ENCODE measurements at places on chromosomes 4 and X. TPM values are rescaled to one million over a fixed set of nuclear protein-coding genes. Genes with fewer than 3 reads are reported as not detected.

PSMD10 gene
- polyA plus RNA-seq: 25.4 TPM

GRK4 gene
- 6.6 TPM for polyA plus RNA-seq

H2BW2 gene
- polyA plus RNA-seq: not detected

VCX gene
- polyA plus RNA-seq: not detected

DDX53 gene
- not detected for polyA plus RNA-seq

NEIL3 gene
- polyA plus RNA-seq: not detected

KLHL13 gene
- polyA plus RNA-seq: 2.9 TPM

GABRG1 gene
- not detected for polyA plus RNA-seq

RELL1 gene
- 1.3 TPM for polyA plus RNA-seq

GRCh38 chrX:150730719-150731118 lies 37.5 kb downstream of the MTMR1 start:
- peaks cover 64% of the 10 kb centered on the region for H3K36me3 ChIP-seq
- DNase-seq: no peak
- no peaks in the 10 kb centered on the region for H3K4me1 ChIP-seq

- H3K36me3 ChIP-seq: no peaks in the 10 kb centered on the region
- no peaks in the 10 kb centered on the region for H3K27me3 ChIP-seq
- H3K4me3 ChIP-seq: no peak overlapping the region
- H3K27ac ChIP-seq: no peak overlapping the region
Observed at GRCh38 chr4:111127841-111128240, 505.0 kb upstream of the PITX2 start.

DNA sequence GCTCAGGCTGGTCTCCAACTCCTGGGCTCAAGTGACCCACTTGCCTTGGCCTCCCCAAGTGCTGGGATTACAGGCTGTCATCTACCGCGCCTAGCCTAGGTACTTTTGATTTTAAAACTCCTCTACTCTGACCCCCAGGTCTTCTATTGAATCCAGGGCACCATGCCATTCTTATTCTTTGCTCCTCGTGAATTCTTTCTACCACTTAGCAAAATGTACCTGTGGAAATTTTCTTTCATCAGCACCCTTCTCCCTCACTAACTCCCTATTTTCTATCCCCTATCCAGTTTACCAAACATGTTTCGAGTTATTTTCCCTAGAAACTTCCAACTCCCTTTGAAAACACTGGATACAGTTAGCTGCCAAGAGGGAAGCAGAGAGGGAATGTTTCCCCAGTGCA lies 60.0 kb upstream of the RAPGEF2 start:
- H3K36me3 ChIP-seq: no peaks in the 10 kb centered on the region
- no peak overlapping the region for H3K27ac ChIP-seq
- H3K27me3 ChIP-seq: no peaks in the 10 kb centered on the region

GRCh38 chr4:6308899-6309643 lies 39.4 kb downstream of the WFS1 start:
- H3K4me1 ChIP-seq: peaks cover 14% of the 10 kb centered on the region
- H3K27me3 ChIP-seq: peaks cover 8% of the 10 kb centered on the region
- no peak overlapping the region for H3K27ac ChIP-seq
- H3K36me3 ChIP-seq: peaks cover 10% of the 10 kb centered on the region

GRCh38 chrX:71095981-71096759 lies 519 bp downstream of the FOXO4 start:
- no peaks in the 10 kb centered on the region for H3K36me3 ChIP-seq
- H3K27ac ChIP-seq: peak overlapping the region; percentile 26
- peak overlapping the region; percentile 53 for H3K4me3 ChIP-seq
- no peaks in the 10 kb centered on the region for H3K27me3 ChIP-seq
- peaks cover 16% of the 10 kb centered on the region for H3K4me1 ChIP-seq
- DNase-seq: no peak

DNA sequence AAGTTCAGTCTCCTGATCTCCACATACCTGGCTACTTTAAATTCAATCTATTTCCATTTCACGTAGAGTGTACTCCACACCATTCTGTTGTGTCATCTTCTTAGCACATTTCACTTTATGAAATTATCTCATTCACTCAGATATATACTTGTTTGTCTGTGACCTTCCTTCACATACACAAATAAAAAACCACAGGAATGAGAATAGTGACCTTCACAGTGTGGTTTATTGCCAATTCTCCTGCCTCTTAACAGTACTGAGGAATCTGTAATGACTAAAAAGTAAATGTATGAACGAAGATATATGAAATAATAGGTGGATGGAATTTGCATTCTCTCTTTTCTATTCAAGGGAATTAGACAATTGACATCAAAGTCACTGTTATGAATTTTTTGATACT lies 183.9 kb upstream of the PCDH7 start:
- H3K27ac ChIP-seq: no peak overlapping the region
- H3K27me3 ChIP-seq: no peaks in the 10 kb centered on the region
- H3K36me3 ChIP-seq: no peaks in the 10 kb centered on the region
- no peak overlapping the region for H3K4me3 ChIP-seq

DNA sequence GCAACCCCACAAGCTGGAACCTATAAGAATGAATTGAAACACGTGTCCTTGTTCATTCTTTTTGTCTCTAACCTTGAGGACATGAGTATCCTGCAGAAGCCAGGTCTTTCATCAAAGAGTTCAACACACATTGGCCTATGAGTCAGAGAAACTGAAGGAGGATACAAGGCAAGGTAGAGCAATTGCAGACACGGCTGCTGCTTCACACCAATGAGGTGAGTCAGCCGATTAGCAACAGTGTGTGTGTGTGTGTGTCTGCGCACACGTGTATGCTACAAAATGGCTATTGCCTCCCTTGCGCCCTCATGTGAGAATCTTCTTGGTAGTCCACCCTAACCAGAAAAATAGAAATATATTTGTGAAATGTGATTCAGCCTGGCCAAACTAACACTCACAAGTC lies 1477.7 kb upstream of the IGFBP7 start:
- no peaks in the 10 kb centered on the region for H3K4me1 ChIP-seq
- no peak for DNase-seq
- H3K4me3 ChIP-seq: no peak overlapping the region
- no peaks in the 10 kb centered on the region for H3K27me3 ChIP-seq
- H3K27ac ChIP-seq: no peak overlapping the region

DNA sequence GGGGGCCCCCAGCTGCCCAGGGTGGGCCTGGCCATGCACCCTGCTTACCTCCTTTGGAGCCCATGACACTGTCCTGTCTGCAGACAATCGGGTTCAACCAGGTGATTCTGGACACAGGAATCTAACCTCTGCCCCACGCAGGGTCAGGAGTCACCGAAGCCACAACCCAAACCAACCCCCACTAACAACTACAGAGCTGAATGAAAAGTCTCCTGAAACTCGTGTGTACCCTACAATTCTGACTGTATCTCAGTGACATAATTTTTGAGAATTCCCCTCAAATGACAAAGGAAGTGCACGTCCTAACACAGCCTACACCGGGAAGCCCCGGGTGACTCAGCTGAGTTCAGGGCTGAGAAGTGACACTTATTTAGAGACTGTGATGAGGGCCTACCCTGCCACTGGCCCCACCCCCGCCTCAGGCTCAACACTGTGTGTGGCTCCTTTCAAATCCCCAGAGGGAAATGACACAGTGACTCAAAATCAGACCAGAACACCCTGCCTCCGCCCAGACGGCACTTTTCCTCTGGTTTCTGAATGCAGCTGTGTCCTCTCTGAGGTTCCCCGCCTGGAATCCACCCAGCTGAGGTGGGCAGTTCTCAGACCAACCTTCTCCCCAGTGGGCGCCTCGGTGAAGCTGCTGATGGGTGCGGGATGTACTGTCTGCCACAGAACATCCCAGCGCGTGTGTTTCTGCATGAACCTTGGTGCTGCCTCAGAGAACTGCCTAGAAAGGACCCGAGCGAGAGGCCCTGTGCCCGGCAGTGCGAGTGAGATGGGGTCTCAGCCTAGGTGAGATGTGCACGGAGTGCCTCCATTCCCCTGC lies 9.9 kb downstream of the TNIP2 start:
- DNase-seq: peak; percentile 63
- H3K36me3 ChIP-seq: peaks cover 60% of the 10 kb centered on the region
- H3K4me3 ChIP-seq: no peak overlapping the region
- peak overlapping the region; percentile 35 for H3K27ac ChIP-seq
- peaks cover 16% of the 10 kb centered on the region for H3K4me1 ChIP-seq

- no peak for DNase-seq
- no peak overlapping the region for H3K27ac ChIP-seq
- peaks cover 43% of the 10 kb centered on the region for H3K36me3 ChIP-seq
- peaks cover 26% of the 10 kb centered on the region for H3K4me1 ChIP-seq
- H3K4me3 ChIP-seq: no peak overlapping the region
- no peaks in the 10 kb centered on the region for H3K27me3 ChIP-seq
Observed at GRCh38 chrX:49174723-49175122, 3.0 kb downstream of the PLP2 start.

GRCh38 chr4:53016099-53016820 lies 154.1 kb downstream of the RASL11B start:
- no peak for DNase-seq
- peaks cover 33% of the 10 kb centered on the region for H3K4me1 ChIP-seq
- no peaks in the 10 kb centered on the region for H3K36me3 ChIP-seq
- no peak overlapping the region for H3K4me3 ChIP-seq
- H3K27me3 ChIP-seq: no peaks in the 10 kb centered on the region
- no peak overlapping the region for H3K27ac ChIP-seq

- no peak overlapping the region for H3K27ac ChIP-seq
- H3K36me3 ChIP-seq: no peaks in the 10 kb centered on the region
- no peak overlapping the region for H3K4me3 ChIP-seq
- no peak for DNase-seq
- peaks cover 29% of the 10 kb centered on the region for H3K27me3 ChIP-seq
Observed at GRCh38 chr4:176788248-176788647, 4.5 kb downstream of the VEGFC start.

GRCh38 chr4:185955826-185956543 lies 113.0 kb upstream of the TLR3 start:
- no peaks in the 10 kb centered on the region for H3K36me3 ChIP-seq
- H3K27me3 ChIP-seq: no peaks in the 10 kb centered on the region

GRCh38 chr4:7252510-7253340 lies 60.4 kb downstream of the SORCS2 start:
- H3K27ac ChIP-seq: no peak overlapping the region
- H3K36me3 ChIP-seq: no peaks in the 10 kb centered on the region
- H3K4me1 ChIP-seq: no peaks in the 10 kb centered on the region
- H3K27me3 ChIP-seq: no peaks in the 10 kb centered on the region

DNA sequence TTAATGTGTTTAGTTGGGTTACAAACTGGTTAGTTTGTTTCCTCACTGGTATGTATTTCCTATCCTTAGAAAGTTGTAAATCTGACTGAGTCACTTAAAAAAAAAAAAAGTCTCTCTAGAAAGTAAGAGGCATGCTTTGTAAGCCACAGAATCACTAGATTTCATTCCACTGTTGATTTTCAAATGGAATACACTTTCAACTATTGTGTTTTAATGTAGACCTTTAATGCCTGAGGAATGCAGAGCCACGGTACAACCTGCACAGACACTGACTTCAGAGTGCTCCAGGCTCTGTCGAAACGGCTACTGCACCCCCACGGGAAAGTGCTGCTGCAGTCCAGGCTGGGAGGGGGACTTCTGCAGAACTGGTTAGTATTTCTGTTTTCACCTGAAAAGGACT lies 88.6 kb downstream of the HHIP start:
- no peak overlapping the region for H3K27ac ChIP-seq
- no peak for DNase-seq
- no peak overlapping the region for H3K4me3 ChIP-seq
- no peaks in the 10 kb centered on the region for H3K4me1 ChIP-seq
- H3K36me3 ChIP-seq: no peaks in the 10 kb centered on the region
- no peaks in the 10 kb centered on the region for H3K27me3 ChIP-seq

DNA sequence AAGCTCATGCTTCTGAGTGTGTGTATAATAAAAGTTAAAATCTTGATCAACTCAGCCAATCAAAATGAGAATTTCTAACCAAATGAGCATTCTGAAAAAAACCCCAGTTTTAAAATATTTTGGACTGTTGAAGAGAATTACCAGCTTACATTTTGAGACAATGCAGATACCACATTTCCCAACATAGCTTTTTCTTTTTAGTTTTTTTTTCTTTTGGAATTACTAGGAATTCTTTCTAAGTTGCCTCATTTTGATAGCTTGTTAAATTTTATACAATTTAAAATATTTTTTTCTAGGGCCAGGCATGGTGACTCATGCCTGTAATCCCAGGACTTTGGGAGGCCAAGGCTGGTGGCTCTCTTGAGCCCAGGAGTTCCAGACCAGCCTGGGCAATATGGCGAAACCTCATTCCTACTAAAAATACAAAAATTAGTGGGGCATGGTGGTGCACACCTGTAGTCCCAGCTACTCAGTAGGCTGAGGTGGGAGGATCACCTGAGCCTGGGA lies 2.2 kb downstream of the RP2 start:
- no peak overlapping the region for H3K27ac ChIP-seq
- no peaks in the 10 kb centered on the region for H3K36me3 ChIP-seq
- H3K4me3 ChIP-seq: no peak overlapping the region
- no peak for DNase-seq

DNA sequence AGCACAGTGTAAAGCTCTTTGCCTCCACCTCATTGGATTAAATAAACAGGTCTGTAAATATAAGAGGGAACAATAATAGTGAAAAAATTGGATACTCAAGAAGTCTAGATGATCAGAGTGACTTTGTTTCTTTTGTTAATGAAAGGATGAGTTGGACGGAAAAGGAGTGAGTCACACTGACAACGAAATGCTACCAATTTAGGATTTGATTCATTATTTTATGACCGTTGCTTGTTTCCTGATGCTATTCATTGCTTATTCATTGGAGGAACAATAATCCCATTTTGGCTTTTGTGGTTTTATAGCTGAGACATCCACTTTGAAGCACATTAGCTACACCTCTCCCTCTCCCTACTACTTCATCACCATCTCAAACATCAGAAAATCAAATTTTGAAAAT lies 74.4 kb upstream of the DYNLT3 start:
- H3K4me3 ChIP-seq: no peak overlapping the region
- H3K4me1 ChIP-seq: no peaks in the 10 kb centered on the region
- H3K27me3 ChIP-seq: no peaks in the 10 kb centered on the region
- no peak overlapping the region for H3K27ac ChIP-seq

DNA sequence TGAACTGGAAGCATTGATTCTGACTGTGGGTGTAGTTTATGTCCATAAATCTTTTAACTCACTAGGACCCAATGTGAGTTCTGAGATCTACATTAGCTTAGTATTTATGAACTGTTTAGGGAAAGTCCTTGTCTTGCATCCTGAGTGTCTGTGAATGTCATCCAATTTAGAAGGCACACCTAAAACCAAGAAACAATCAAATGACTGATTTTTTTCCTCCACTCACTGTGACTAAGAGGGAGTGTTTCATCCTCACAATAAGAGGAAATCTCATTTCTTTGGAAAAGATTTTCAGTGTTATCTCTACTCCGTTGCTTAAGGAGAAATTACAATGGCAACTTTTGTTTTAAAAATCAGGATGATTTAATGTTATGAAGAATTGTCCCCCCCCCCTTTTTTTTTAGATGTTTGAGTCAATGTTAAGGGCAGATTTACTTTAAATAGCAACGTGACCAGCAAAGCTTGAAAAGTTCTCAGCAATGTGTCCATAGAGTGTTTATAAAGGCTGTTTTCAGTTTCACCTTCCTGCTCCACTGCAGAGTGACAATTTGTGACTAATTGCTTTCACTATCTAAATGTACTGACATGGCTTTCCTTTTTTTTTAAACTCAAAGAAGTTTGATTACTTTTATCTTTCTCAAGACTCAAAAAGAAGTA lies 173.0 kb downstream of the SPCS3 start:
- DNase-seq: no peak
- H3K27me3 ChIP-seq: no peaks in the 10 kb centered on the region
- no peaks in the 10 kb centered on the region for H3K36me3 ChIP-seq
- H3K27ac ChIP-seq: no peak overlapping the region
- H3K4me3 ChIP-seq: no peak overlapping the region
- H3K4me1 ChIP-seq: no peaks in the 10 kb centered on the region

- H3K4me1 ChIP-seq: no peaks in the 10 kb centered on the region
- H3K27ac ChIP-seq: no peak overlapping the region
- DNase-seq: no peak
- no peak overlapping the region for H3K4me3 ChIP-seq
Observed at GRCh38 chr4:100098681-100099080, 91.6 kb downstream of the DDIT4L start.
